ENCODE measurements at places on chromosomes 6 and 20. TPM values are rescaled to one million over a fixed set of nuclear protein-coding genes. Genes with fewer than 3 reads are reported as not detected.

Gene FAM184A
- 1.9 TPM for total RNA-seq

Gene ZBP1
- total RNA-seq: not detected

Gene GPR6
- total RNA-seq: not detected

Gene COL11A2
- total RNA-seq: 0.57 TPM

Gene FITM2
- total RNA-seq: 14.5 TPM

Gene GRM4
- total RNA-seq: not detected

Gene EDN3
- total RNA-seq: 2.4 TPM

Gene ASIP
- total RNA-seq: not detected

- H3K27ac ChIP-seq: no peak overlapping the region
- no peaks in the 10 kb centered on the region for H3K36me3 ChIP-seq
- H3K4me3 ChIP-seq: no peak overlapping the region
- DNase-seq: no peak
- H3K4me1 ChIP-seq: peaks cover 30% of the 10 kb centered on the region
- no peaks in the 10 kb centered on the region for H3K27me3 ChIP-seq
These were observed 97.4 kb downstream of the EPB41L2 start for GRCh38 chr6:130965656-130966055.

DNA sequence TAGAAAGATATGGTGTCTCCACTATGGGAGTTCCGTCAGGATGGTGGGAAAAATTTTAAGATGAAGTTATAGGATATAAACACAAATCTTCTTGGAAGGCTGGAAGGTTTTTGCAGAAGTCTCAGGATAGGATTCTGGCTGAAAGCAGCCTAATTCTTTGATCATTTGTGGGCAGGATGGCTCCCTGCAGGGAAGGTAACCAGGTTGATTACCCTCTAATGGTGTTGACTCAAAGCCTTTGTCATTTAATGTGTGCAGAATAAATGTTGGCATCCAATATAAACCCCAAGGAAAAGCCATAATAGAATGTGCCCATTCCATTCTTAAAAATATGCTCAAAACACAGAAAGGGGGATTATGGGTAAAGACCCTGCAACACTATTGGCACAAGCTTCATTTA lies 204.3 kb downstream of the EPM2A start:
- DNase-seq: no peak
- H3K27me3 ChIP-seq: no peaks in the 10 kb centered on the region
- no peaks in the 10 kb centered on the region for H3K36me3 ChIP-seq
- H3K4me3 ChIP-seq: no peak overlapping the region
- H3K4me1 ChIP-seq: no peaks in the 10 kb centered on the region
- H3K27ac ChIP-seq: no peak overlapping the region

DNA sequence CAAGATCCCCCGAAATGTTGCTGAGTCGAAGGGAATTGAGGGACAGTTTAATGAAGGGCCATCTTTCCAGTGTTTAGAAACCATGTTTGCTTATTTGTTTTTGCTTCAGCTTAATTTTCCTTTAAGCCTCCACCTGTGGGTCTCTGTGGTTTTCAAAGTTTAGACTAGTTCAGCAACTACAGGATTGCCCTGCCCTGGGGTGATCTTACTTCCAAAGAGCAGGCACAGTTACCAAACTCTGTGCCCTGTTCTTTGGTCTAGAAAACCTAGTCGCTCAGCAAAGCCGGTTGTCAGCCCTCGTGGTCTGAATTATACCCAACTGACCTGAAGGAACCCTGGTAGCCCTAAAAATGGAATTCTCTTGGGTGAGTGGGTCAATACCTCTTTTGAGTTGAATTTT lies 219.2 kb upstream of the GMDS start:
- no peaks in the 10 kb centered on the region for H3K4me1 ChIP-seq
- H3K36me3 ChIP-seq: no peaks in the 10 kb centered on the region
- H3K27ac ChIP-seq: no peak overlapping the region

DNA sequence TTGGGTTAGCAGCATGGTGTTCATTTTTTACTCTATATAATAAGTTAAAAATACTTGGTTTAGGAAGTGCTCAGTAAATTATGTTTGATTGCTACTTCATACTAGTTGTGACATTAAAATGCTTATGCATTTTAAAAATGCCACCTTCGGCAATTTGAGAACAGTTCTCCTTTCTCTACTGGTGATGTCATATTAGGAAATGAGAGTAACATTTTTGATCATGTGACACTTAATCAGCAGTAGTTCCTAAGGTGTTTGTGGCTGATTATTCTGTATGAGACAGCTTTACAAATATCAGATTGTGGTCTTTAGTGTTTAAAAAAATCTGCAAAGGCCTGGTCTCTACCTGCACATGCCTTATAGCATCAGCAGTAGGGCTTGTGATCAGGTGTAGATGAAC lies 4.4 kb downstream of the GZF1 start:
- no peak for DNase-seq
- peaks cover 39% of the 10 kb centered on the region for H3K36me3 ChIP-seq
- H3K27ac ChIP-seq: no peak overlapping the region
- peaks cover 33% of the 10 kb centered on the region for H3K4me1 ChIP-seq
- H3K27me3 ChIP-seq: no peaks in the 10 kb centered on the region

DNA sequence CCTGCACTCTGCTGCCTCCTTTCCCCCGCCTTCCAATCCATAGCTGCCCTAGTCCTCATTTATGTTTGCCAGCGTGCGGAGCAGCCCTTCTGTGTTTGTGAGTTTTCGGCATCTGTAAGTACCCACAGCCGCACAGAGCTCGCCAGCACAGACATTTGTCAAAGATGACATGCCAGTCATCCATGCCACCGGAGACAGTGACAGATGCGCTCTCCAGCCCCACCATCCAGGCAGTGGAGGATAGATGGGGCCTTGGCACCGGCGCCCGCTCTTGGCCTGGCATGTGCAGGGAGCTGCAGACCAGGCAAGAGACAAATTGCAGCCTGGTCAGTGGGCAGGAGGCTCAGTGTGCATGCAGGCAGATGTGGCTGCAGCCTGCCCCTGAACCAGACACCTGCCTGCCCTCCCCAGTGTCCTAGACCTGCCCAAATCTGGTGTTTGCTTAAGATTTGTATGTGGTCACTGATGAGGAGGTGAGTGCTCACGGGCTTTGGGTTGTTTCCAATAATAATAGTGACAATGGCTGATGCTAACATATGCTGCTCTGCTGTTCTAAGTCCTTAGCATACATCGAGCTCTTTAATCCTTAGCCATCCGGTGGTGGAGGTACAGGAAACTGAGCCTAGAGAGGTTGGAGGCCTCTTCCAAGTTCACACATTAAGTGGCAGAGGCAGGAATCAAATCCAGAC lies 78.1 kb downstream of the UNC5CL start:
- no peak for DNase-seq
- no peaks in the 10 kb centered on the region for H3K4me1 ChIP-seq
- no peak overlapping the region for H3K4me3 ChIP-seq
- no peaks in the 10 kb centered on the region for H3K36me3 ChIP-seq
- H3K27ac ChIP-seq: no peak overlapping the region

DNA sequence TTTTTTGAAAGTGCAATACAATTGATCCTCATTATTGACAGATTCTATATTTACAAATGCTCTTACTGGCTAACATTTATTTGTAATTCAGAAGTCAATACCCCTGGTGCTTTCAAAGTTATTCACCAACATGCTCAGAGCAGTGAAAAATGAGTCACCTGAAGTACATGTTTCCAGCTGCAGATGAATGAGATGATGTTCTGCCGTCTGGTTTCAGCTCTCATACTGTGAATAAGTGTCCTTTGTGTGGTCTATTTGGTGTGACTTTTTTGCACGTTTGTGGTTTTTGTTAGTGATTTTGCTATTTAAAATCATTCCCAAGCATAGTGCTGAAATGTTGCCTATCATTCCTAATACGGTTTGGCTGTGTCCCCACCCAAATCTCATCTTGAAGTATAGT lies 22.3 kb upstream of the EYA4 start:
- DNase-seq: no peak
- no peaks in the 10 kb centered on the region for H3K27me3 ChIP-seq
- no peak overlapping the region for H3K4me3 ChIP-seq
- no peaks in the 10 kb centered on the region for H3K36me3 ChIP-seq
- H3K4me1 ChIP-seq: no peaks in the 10 kb centered on the region

DNA sequence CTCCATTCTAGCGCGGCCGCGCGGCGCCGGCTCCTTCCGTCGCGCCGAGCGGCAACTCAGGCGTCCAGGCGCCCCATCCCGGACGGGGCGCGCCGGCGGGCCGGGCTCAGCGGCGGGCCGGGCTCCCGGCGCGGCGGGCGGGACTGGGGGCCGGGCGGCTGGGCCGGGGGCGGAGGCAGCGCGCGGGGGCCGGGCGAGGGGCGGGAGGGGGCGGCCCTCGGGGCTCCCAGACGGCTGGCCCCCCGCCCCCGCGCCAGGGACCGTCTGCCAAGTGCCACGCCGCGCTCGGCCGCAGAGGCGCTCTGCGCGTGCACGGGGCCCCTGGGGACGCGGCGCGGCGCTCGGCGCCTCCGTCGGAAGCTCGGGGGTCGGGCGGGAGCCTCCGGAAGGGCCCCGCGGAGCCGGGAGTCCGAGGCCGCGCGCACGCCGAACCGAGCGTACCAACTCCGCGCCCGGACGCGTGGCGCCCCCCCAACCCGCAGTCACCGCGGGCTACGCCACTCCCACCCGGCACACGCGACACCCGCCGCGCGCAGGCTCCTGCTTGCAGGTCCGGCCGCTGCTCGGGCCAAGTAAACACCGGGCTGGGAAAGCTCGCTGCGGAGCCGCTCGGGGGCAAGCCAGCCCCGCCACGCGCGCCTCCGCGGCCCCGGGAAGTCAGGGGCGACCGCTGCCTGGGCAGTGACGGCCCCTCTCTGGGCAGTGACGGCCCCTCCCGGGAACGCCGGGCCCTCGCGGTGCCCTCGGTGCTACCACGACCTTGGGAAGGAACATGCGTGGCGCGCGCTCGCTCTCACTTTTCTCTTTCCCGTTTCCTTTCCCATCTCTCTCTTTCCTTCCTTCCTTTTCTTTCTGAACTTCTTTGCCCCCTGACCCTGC lies at the start of gene PREX1:
TSS of gene PREX1 (minus strand) at position 145 of the 879 bp plus-strand sequence. CDS start at position 6, 139 bp downstream.
- no peak for DNase-seq
- H3K4me1 ChIP-seq: peaks cover 58% of the 10 kb centered on the region
- H3K27me3 ChIP-seq: peaks cover 19% of the 10 kb centered on the region
- H3K36me3 ChIP-seq: no peaks in the 10 kb centered on the region
- peak within 1 kb of the TSS; percentile 73 for H3K27ac ChIP-seq

GRCh38 chr6:11875325-11876109 lies 96.9 kb upstream of the ADTRP start:
- no peak overlapping the region for H3K4me3 ChIP-seq
- no peaks in the 10 kb centered on the region for H3K36me3 ChIP-seq
- no peaks in the 10 kb centered on the region for H3K4me1 ChIP-seq
- no peaks in the 10 kb centered on the region for H3K27me3 ChIP-seq
- no peak overlapping the region for H3K27ac ChIP-seq
- DNase-seq: no peak

- H3K4me1 ChIP-seq: peaks cover 76% of the 10 kb centered on the region
- H3K4me3 ChIP-seq: no peak overlapping the region
- DNase-seq: no peak
- H3K27ac ChIP-seq: peak overlapping the region; percentile 74
- no peaks in the 10 kb centered on the region for H3K27me3 ChIP-seq
- H3K36me3 ChIP-seq: no peaks in the 10 kb centered on the region
These were observed 47.2 kb downstream of the TRERF1 start for GRCh38 chr6:42404484-42404883.

- DNase-seq: no peak
- no peaks in the 10 kb centered on the region for H3K36me3 ChIP-seq
- H3K4me1 ChIP-seq: no peaks in the 10 kb centered on the region
- H3K27ac ChIP-seq: no peak overlapping the region
These were observed 119.2 kb upstream of the LAMA2 start for GRCh38 chr6:128763599-128764300.

GRCh38 chr6:73569121-73569520 lies 48.3 kb upstream of the EEF1A1 start:
- H3K27ac ChIP-seq: no peak overlapping the region
- no peaks in the 10 kb centered on the region for H3K36me3 ChIP-seq
- DNase-seq: no peak
